ENCODE measurements at places on chromosomes 3 and 15.

DNA sequence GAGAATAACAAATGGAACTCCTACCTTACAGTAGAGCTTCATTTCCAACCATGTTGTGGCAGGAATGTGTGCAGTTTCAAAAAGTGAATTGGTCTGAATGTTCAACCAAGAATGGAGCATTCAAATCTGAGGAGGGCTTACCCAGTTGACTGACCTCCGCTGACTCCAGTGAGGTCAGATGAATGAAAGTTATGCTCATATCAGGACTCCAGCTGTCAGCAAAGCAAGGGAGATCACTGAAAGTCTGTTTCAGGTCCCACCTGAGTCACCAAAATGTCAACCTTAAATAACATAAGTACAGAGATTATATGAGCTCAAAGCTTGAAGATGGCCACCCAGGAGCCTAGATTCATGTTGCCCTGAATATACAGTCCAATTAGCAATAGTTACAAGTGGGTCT lies 473.5 kb downstream of the RBMS3 start:
- DNase-seq: no peak

DNA sequence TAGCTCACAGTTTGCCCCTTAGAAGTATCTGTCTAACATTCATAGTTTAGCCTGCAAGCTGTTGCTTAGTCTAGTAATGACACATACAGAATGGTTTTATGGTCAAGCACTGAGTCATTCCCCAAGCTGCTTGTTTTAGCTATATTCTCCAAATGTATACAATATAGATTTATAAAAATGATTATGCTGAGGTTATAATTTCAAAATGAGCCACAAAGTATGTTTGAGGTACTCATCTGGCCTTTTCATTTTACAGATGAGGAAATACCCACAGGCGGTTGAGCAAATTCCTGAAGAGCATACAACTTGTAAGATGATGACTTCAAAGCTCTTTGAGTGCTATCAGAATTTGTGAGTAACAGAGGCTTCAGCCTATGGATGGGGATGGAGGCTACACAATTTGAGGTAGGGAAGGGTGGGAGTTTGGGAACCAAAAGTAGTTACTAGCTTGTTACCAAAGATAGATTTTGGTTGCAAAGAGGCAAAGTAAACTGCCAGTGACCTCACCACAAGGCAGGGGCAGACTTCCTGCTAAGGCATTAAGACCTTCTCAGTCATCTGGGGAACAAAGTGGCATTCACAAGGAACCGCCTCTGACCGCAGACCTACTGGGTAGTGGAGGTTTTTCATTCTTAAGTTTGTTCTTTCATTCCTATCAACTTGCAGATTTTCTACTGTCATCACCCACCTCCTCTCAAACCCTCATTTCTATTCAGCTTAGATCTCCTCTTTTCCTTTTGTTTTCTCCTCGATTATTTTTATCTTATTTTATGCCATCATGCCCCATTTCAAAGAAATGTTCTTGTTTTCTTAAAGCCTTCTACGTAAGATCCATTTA lies 257.2 kb upstream of the NECTIN3 start:
- no peak for DNase-seq

- no peak for DNase-seq
These were observed 16.9 kb downstream of the ABHD2 start for GRCh38 chr15:89105147-89105546.

- no peak for DNase-seq
These were observed 72.1 kb downstream of the TIGIT start for GRCh38 chr3:114365909-114366308.

DNA sequence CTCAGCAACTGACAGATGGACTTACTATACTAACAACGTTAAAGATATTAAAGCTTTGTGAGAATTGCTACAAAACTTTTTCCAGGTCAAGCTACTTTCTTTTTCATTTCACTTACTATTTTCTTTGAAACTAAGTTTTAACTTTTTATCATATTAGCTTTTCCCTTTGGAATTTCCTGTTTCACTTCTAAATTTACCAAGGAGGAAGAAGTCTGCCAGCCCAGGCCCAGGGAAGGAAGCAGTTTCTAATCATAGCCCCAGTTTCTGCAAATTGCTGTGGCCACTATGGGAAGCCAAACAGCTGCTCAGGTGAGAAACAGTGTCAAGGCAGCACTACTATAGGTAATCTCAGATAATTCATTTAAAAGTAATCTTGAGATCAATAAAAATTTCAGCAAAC lies 18.4 kb downstream of the CYFIP1 start:
- no peak for DNase-seq

GRCh38 chr3:8607234-8608040 lies 37.2 kb downstream of the SSUH2 start:
- DNase-seq: no peak

- DNase-seq: no peak
These were observed 221.6 kb downstream of the PLOD2 start for GRCh38 chr3:145939431-145939830.

GRCh38 chr3:174193604-174194003 lies 665.5 kb upstream of the NAALADL2 start:
- no peak for DNase-seq

GRCh38 chr3:82087958-82088357 lies 326.5 kb upstream of the GBE1 start:
- DNase-seq: no peak

GRCh38 chr3:144351011-144351410 lies 379.4 kb downstream of the DIPK2A start:
- no peak for DNase-seq

- no peak for DNase-seq
These were observed 86.6 kb downstream of the GAP43 start for GRCh38 chr3:115709931-115710330.

- DNase-seq: no peak
These were observed 85.1 kb downstream of the CRYGS start for GRCh38 chr3:186459108-186459467.

- DNase-seq: no peak
These were observed 284.2 kb upstream of the ATP11B start for GRCh38 chr3:182508919-182509711.

DNA sequence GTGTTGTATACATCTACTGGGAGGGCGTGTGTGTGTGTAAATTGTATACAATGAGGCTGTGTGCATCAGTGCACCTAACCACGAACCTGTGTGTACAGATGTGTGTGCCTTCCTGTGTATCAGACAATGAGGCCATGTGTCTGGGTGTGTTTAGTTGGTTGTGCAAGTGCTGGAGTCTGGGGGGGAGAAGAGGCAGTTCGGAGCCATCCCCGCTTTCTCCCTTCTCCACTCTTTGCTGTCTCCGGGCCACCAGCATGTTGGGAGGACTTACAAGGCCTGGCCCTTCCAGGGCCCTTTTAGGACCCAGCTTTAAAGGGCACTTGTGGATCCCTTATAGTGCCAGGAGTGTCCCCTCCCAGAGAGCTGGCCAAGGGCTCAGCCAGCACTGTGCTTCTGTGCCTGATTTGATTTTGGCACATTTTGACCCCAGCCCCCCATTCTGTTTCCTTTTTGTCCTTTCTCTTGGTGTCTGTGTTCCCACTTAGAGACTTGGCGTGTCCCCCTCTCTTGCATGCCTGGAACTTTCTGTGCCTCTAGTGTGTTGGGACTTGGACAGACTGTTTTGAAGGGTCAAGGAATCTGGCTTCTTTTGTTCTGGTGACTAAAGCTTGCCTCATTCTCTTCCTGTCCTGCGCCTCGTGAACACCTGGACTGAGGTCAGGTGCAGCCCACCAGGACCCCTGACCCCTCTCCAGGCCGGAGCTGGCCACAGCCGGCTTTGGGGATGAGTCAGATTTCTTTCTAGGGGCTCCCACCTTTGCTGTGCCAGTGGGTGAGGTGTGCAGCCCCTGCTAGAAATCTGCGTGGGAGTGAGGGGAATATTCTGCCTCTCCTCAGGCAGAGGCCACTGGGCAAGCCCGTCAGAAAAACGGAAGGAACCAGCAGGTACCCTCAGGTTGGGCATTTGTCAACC lies 1.5 kb downstream of the CTDSPL start:
- no peak for DNase-seq
